ENCODE measurements at places on chromosomes 1 and 21. TPM values are rescaled to one million over a fixed set of nuclear protein-coding genes. Genes with fewer than 3 reads are reported as not detected.

DNA sequence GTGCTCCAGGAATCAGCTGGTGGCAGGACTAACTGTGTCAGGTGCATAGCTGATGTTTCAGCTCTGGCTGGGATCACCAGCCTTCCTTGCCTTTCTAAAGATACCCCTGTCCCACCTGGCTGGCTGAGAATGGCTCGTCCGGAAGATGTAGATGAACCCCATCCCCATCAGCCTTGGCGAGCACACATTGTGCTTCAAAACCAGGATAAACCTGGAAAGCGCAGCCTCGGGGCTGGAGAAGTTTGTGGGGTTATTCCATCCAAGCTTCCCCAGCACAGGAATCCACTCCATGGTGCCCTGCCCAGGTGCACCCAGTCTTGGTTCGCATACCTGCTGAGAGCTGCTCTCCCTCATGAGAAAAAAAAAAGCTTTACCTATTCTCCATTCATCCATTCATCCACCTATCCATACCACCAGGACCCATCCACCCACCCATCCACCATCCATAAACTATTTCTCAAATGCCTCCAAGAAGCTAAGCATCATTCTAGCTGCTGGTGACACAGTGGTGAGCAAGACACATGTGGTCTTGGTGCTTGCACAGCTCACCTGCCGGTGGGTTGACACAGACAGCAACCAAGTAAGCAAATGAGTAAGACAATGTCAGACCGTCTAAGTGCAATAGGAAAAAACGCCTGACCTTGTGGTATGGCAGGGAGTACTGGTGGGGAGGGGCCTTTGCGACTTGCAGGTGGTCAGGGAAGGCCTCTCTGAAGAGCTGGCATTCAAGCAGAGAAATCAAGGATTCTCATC is 94.0 kb downstream of the DMRTB1 start:
- no peak for DNase-seq

DNA sequence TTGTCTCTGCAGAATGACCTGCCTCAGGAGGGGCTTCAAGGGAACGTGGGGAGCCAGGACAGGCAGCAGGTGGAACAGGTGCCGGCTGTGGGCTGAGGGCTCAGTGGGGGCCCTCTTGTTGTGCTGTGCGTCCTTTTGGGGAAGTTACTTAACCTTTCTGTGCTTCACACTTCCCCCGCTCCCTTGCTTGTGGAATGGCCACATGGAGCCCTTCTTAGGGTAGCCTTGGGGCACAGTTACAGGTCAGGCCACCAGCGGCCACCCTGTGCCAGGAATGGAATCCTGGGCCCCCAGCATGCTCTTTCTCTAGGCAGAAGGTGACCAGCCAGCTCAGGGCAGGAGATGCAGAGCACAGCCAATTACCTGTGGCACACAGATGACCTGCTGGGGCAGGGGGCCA is 2.6 kb downstream of the IKBKE start:
- DNase-seq = no peak

GRCh38 chr1:115978292-115978941 is 2.1 kb downstream of the SLC22A15 start:
- DNase-seq = no peak

DNA sequence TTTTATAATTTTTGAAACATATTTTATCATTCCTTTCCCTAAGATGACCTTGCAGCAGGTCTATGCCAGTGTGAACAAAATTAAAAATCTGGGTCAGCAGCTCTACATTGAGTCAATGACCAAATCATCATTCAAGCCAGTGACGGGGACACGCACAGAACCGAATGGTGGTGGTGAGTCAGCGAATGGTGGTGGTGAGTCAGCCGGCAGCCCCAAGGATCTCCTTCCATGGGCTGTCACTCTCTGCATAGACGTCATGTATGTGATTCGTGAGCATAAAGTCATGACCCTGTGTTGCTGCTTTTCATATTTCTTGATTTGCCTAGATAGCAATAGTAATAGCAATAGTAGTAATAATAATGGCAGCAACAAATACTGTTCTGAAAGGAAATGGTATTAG is 26.3 kb downstream of the PER3 start:
- DNase-seq = no peak

DNA sequence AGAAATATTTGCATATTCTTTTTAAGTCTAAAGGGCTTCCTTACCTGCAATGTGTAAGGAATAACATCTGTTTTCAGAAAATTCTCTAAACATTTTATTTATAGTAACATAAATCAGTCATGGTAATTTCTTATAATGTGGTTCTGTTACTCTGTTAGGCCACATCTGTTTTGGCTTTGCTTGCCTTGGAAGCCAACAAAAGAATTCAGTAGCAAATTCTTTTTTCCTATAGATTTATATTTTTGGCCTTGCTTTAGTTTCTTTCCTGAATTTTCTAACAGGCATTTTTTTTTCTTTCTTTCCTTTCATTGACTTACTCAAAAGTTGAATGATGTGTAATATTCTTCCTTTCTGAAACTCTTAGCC is 72.2 kb downstream of the OSBPL9 start:
- DNase-seq = no peak

- no peak for DNase-seq
Measured at GRCh38 chr1:17140279-17140678, 21.0 kb upstream of the PADI2 start.

GRCh38 chr1:192954705-192955265 is 104.4 kb downstream of the UCHL5 start:
- no peak for DNase-seq

GRCh38 chr1:221344693-221345092 is 397.2 kb downstream of the DUSP10 start:
- no peak for DNase-seq

Gene EBNA1BP2
- 84.7 TPM for total RNA-seq

Gene PBX1
- total RNA-seq = 133 TPM

Gene FMO2
- not detected for total RNA-seq

Gene EPHA2
- total RNA-seq = 33.1 TPM
